ENCODE measurements at places on chromosomes 6 and 20. TPM values are rescaled to one million over a fixed set of nuclear protein-coding genes. Genes with fewer than 3 reads are reported as not detected.

Gene BIRC7
- total RNA-seq: not detected

Gene SLC16A10
- 3.6 TPM for total RNA-seq

Gene RSPH3
- total RNA-seq: 4.9 TPM

Gene ZC2HC1B
- total RNA-seq: not detected

Gene CNPY3
- 51.3 TPM for total RNA-seq

Gene JPH2
- total RNA-seq: not detected

Gene PPIL1
- 54.8 TPM for total RNA-seq

Gene MYMX
- total RNA-seq: not detected

Gene ABHD16B
- total RNA-seq: not detected

Gene SOX12
- total RNA-seq: 15.0 TPM

Gene HNF4A
- not detected for total RNA-seq

Gene USP49
- total RNA-seq: 6.1 TPM

Gene ESR1
- not detected for total RNA-seq

Gene ULBP2
- 0.14 TPM for total RNA-seq

Gene BPIFA1
- total RNA-seq: not detected

Gene CDH4
- total RNA-seq: not detected

Gene HEY2
- total RNA-seq: not detected

Gene THBD
- total RNA-seq: not detected

Gene BPI
- total RNA-seq: not detected

Gene KIF6
- total RNA-seq: 0.21 TPM

Gene VARS2
- total RNA-seq: 67.0 TPM

Gene OR12D3
- not detected for total RNA-seq

Gene GNAS-AS1
- total RNA-seq: 1.9 TPM

Gene SLC13A3
- total RNA-seq: not detected

Gene SYNDIG1
- total RNA-seq: not detected

Gene HLA-DMB
- 1.3 TPM for total RNA-seq

Gene KCNQ2
- total RNA-seq: not detected

Gene WASF1
- total RNA-seq: 2.3 TPM

Gene RHAG
- total RNA-seq: not detected

Gene MAP7
- 0.94 TPM for total RNA-seq

Gene C6orf15
- not detected for total RNA-seq

Gene RIPOR2
- total RNA-seq: 9.4 TPM

Gene FNDC1
- not detected for total RNA-seq

Gene TRIM15
- 0.41 TPM for total RNA-seq

Gene NT5E
- total RNA-seq: 15.4 TPM

Gene IMPG1
- total RNA-seq: not detected

Gene OXT
- not detected for total RNA-seq

Gene LTA
- total RNA-seq: 308 TPM

Gene NRSN1
- not detected for total RNA-seq

Measured in activated T-helper 2 cell treated with anti-CD3 and anti-CD28 coated beads, Interferon-gamma antibody, Interleukin-2, Interleukin-4, amounts not matched to agents 10 μg/mL and 5 μg/mL and 100 μg/mL, durations not matched to agents 14 hours and 24 hours and 36 hours (primary cell).